ENCODE measurements at places on chromosomes 5 and 9.
A peak's percentile ranks its signal among the peaks of the same experiment; 100 is the strongest.

GRCh38 chr5:143440448-143441115, 37.1 kb upstream of the NR3C1 start:
- peak; percentile 48 for ATAC-seq

DNA sequence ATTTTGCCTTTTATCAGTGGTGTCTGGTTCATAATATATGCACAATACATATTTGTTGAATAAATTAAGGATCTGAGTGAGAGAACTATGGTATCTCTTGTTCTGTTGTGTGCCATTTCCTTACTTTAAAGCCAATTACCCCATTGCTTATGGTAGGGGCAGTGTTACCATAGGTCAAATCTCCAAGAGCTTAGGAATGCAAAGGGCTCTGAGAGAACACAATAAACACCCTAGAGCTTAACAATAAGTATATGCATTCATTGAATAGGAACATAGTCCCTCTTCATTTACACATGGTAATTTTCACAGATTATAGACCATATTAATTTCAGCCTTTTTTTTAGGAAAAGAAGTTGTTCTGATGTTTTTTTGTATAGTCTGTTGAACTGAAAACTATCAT, 112.2 kb downstream of the MCTP1 start:
- ATAC-seq = no peak

DNA sequence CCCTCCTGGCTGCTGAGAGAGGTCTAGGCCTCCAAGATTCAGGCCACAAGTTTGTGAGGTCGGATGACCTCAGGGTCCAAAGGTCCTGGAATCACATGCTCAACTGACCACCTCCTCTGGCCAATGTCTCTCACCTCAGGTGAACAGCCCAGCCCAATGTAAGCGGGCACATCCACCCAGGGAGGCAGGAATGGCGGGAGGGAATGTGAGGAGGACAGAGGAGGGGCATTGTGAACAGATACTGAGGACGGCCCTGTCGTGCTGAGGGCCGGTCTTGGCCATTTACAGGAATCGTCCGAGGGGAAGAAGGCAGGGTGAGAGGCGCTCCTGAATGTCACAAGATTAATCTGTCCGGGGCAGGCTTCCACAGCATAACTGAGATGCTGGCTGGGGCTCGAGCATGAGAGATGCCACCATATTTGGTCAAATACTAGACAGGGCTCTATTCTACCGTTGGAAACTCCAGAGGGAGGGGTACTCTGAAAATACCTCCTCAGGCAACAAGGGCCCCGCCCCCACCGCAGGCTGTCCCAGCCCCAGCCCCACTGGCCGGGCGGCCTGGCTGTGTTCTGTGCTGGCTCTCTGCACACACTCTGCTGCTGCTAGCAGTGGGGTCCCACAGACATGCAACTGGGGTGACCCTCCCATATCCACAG, 1.5 kb upstream of the IL17B start:
- ATAC-seq = no peak

DNA sequence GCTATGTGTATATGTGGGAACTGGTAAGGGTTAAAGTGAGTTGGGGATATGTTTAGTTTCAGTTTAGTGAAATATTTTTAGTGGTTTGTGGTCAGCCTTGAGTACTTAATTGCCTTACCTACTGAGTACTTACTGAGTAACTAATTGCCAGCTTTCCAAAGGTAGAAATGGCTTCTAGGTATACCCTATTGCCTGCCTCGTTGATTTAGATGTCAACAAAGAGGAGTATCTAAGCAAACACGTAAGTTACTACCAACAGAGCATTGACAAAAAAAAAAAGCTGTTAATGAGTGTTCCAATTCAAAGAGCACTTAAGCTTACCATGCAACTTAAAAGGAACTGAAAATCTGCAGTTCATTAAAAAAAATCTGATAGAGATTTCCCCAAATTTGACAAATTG, 8.8 kb downstream of the ATP10B start:
- ATAC-seq = no peak

DNA sequence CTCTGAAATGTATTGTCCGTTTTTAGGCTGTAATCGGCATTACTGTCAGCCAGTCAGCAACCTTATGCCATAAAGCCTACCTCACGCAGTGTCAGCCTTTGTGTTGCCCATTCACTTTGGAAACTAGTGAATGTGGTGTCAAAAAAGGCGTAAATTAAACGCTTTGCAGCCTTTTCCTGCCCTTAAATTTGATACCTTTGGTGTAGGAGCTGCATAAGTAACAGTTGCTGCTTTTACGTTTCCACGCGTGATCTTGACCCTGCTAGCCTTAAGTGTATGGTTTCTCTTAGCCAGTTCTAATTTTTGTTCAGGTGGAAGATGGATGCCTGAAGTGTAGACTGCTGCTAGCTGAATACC, 257.7 kb downstream of the EPB41L4A start:
- ATAC-seq = no peak

DNA sequence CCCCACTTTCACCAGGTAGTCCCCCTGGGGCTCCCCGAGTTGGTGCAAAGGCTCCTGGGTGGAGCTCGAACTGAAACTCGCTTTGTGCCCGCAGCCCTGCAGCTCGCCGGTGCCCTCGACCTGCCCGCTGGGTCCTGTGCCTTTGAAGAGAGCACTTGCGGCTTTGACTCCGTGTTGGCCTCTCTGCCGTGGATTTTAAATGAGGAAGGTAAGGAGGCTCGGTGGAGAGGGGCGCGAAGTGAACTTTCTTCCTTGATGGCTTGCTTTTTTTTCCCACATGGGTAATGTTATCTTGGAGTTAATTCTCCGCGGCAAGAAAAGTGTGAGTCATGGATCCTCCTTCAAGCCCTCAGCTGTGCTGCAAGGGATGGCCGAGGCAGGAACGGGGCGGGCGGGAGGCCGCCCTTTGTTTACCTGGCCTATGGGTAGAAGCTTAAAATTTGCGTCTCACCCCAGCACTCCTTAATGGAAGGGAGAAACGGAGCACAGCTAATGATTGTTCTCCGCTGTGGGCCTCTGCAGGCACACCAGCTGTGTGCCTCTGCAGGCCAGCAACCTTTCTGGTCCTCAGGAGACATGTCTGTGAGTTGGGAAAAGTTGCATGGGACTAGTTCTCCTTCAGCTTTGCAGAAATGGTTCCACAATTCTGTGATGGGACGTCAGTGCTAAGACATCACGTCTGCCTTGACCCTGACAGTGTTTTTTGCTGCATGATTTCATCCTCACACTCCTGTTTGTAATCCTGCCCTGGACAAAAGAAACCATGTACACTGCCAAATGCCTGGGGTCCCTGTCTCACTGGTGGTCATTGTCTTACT, 1.1 kb downstream of the MAMDC2 start:
- no peak for ATAC-seq

DNA sequence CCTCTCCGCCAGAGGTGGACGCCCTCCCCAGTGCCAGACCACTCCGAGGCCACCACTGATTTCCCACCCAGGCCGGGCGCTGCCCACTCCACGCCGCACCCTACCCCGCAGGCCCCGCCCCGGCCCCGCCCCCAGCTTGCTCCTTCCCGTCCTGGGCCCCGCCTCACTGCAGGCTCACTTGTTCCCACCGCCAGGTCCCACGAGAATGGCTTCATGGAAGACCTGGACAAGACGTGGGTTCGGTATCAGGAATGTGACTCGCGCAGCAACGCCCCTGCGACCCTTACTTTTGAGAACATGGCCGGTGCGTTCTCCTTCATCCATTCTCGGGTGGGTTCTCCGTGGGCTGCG, 6.5 kb downstream of the LRRC26 start:
- ATAC-seq = no peak

GRCh38 chr9:5305741-5306140, 1.2 kb upstream of the RLN2 start:
- no peak for ATAC-seq

GRCh38 chr5:123805300-123805699, 293.3 kb downstream of the CSNK1G3 start:
- ATAC-seq = no peak

GRCh38 chr9:108039493-108039892, 549.9 kb upstream of the KLF4 start:
- no peak for ATAC-seq

DNA sequence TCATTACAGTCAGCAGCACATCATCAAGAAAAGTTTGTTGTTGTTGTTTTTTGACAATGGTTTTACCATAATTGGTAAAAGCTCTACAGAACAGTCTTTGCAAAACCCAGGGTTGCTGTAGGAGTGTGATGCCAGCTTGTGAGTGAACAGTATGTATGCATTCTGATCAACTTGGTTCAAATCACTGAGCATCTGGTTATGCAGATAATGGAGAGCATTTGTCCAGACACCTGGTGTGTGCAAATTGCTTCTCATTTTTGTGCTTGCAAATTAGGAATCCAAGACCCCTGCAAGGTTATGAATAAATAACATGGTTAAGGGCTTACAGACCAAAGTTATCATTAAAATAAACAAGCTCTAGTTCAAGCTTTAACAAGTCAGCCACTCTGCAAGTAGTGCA, 448.7 kb upstream of the ACTBL2 start:
- no peak for ATAC-seq

GRCh38 chr5:102807878-102808502, 52.9 kb downstream of the PAM start:
- peak; percentile 89 for ATAC-seq

DNA sequence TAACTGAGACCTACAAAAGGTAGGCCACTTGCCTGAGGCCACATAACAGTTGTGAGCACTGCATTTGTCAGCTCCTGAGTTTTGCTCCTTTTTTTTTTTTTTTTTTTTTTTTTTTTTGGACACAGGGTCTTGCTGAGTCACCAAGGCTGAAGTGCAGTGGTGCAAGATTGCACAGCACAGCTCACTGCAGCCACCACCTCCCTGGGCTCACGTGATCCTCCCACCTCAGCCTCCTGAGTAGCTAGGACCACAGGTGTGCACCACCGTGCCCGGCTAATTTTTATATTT, 37.1 kb downstream of the LAMC3 start:
- no peak for ATAC-seq

GRCh38 chr5:174139623-174140022, 94.1 kb downstream of the NSG2 start:
- no peak for ATAC-seq

GRCh38 chr5:39273314-39273954, 54.1 kb upstream of the FYB1 start:
- ATAC-seq = no peak

DNA sequence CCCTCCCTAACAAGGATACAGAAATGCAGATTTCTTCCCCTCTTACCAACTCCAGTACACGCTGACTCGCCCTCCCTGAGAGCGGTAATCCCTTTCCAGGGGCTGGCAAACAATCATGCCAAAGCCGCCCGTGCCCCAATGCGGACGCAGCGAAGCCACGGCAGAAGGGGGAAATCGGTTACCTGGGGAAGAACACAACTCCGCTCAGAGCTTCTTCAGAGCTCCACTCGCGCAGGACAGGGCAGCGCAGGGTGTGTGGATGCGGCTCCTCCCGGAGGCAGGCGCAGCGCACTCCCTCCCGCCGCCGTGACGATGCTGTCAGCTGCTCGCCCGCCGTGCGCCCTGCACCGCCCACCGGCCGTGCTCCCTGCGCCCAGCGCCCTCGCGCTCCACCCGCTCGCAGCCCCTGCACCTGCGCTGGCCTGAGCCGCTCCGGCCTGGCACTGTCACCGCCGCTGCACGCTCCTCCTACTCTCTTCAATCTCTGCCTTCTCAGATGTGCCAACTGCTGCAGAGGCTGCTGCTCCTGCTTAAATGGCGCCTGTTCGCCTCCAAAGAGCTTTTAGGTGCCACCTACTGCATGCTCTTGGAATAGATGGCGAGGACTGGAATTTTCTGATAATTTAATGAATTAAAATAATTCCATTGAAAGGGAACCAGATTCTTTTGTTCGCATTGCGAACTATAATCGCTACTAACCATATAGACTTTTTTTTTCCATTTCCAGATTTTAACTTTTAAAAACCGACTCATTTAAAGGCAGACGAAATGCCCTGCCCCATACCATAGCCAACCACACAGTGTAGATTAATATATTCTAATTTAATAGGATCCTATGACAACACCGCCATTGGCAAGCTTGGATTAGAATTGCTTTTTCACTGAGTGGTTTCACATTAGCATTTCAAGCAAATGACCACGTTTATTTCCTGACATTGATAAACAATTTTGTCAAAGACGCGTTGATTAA, at the start of gene DIRAS2:
Gene DIRAS2 (minus strand): TSS at position 255 of the 970 bp plus-strand sequence. CDS start 28,997 bp downstream, outside the sequence.
- ATAC-seq = peak; percentile 71

DNA sequence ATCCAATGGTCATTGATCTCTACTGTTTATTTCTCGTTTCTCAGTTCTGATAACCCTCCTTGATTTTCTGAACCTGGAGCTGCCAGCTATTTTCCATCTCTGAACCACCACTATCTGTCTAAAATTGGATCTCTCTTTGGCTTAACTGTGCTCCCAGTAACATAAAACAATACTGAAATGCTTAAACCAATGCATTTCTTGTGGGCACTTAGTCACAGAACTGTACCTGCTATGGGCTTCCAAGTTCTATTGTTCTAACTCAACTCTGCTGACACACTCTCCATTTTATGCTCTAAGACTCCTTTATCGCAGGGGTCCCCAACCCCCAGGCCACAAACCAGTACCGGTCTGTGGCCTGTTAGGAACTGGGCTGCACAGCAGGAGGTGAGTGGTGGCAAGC, 120.6 kb downstream of the LHFPL2 start:
- no peak for ATAC-seq

DNA sequence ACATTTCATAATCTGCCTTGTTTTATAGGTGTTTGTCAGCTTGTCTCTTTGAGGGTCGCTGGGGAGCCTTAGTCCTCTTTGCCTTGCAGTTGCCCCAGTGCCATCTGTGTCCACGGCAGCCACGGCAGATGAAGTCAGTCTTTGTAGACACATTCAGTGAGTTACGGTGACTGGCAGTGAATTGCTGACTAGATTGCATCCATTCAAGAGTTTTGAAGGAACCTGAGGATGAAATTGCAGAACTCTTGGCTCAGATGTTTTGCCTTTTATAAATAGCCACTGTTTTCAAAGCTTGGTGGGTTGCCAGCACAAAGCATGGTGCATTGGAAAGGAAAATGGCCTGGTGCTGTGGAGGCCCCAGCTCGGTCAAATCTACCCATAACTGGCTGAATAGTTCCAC, 125.6 kb downstream of the TRIO start:
- no peak for ATAC-seq

DNA sequence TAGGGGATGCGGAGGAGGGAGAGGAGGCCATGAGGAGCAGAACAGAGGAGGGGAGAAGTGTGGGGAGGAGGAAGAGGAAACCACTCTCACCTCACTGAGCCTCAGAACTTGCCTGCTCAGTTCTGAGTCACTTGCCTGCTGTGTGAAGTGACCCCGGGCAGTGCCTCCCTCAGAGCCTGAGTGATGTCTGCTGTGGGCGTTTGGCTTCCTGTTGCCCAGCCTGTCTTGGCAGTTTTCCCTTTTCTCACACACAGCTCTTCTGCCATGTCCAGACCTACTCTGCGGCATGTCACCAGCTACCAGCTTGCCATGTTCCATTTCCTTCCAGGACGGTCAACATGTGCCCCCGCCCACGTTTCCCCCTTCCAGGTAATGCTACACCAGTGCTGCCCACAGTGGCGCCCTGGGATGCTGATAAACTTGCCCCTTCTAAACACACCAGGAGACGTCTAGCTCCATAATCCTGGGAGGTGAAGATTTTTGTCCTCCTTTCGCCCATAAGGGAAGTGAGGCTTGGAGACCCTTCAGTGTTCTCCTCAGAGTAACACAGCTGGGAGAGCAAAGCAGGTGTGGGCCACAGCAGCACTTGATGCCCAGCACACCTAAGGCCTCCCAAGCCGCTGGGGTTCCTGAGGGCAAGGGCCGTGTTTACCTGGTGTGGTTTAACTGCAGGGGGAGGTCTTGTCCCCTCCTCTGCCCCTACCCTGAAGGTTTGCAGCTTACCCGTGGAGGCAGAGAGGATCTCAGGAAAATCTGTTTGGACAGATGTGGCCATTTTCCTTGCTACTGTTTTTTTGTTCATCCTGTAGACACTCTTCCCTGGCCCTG, 63.8 kb upstream of the RNF130 start:
- no peak for ATAC-seq

Data from SK-N-SH treated with all-trans-retinoic acid at 6 μM for 48 hours (cell line).